Activated naive CD8-positive, alpha-beta T cell treated with anti-CD3 and anti-CD28 coated beads, Interleukin-2, amount 50 U/mL, for 16 hours (primary cell): ENCODE measurements at places on chromosomes 2 and 18.

DNA sequence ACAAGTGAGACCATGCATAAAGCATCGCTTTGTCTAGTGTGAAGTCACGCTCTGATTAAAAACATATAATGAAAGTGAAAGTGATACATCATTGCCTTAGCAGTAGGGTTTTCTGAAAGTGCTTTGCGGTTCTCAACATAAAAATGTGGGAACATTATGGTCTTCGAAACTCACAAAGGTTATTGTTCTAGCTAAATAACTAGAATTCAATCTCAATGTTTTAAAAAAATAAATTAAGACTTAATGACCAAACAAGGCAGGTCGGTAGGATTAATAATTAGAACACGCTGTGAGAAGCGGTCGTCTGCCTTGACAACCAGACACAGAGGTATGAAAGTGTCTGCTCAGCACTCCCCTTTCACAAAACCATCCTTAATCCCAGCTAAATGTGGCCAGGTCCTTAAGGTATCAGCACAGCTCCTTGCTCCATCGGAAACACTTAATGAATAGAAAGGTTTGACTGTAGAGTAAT is 42.2 kb downstream of the KLHL14 start:
- DNase-seq: no peak

GRCh38 chr2:160551259-160551658 is 57.7 kb upstream of the RBMS1 start:
- no peak for DNase-seq

DNA sequence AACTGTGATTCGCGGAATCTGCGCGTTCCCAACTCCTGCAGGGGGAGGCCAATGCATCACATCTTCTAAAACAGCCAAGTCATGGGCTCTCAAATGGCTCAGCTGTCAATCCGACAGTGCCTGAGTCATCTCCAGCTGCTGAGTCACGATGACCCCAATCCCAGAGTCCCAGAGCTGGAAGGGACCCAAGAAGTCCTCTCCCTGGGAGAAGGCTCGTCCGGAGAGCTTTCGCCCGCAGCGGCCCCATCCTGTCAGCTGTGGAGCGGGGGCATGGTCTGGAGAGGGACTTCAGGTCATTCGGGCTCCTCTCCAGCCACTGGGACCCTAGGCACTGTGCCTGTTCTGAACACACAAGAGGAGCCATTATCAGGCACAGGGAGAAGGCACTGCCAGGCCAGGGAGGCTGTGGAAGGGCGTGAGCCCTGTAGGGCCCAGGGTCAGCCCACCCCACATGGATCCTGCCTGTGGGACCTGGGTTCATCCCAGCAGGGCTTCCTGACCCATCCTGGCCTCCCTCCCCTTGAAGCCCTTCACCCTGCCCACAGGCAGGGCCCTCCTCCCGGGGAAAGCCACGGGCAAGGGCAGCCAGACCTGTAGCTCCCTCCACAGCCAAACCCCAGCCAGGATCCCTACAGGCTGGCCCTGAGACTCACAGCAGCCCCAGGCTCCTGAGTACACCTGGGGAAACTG is 47.6 kb upstream of the GPC1 start:
- no peak for DNase-seq

GRCh38 chr18:47748093-47748796 is 182.2 kb downstream of the SMAD2 start:
- DNase-seq: no peak

- no peak for DNase-seq
Observed at GRCh38 chr2:637406-637776, 39.8 kb downstream of the TMEM18 start.

DNA sequence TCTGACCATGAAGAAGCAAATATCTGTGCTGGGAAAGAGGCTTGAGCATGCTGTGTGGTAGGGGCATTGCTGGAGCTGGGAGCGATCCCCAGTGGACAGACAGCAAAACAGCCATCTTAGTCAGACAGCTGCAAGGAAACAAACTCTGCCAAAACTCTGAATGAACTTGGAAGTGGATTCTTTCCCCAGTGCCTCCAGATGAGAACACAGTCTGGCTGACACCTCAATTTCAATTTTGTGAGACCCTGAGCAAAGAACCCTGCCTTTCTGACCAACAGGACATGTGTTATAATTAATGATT is 23.2 kb upstream of the FAP start:
- DNase-seq: no peak

GRCh38 chr2:220296174-220296573 is 668.7 kb downstream of the SLC4A3 start:
- no peak for DNase-seq

- DNase-seq: no peak
Observed at GRCh38 chr2:235064976-235065375, 113.2 kb downstream of the SH3BP4 start.

- no peak for DNase-seq
Observed at GRCh38 chr2:42902939-42903709, 110.7 kb upstream of the HAAO start.

- DNase-seq: no peak
Observed at GRCh38 chr18:23226930-23227725, 91.8 kb downstream of the CABLES1 start.

DNA sequence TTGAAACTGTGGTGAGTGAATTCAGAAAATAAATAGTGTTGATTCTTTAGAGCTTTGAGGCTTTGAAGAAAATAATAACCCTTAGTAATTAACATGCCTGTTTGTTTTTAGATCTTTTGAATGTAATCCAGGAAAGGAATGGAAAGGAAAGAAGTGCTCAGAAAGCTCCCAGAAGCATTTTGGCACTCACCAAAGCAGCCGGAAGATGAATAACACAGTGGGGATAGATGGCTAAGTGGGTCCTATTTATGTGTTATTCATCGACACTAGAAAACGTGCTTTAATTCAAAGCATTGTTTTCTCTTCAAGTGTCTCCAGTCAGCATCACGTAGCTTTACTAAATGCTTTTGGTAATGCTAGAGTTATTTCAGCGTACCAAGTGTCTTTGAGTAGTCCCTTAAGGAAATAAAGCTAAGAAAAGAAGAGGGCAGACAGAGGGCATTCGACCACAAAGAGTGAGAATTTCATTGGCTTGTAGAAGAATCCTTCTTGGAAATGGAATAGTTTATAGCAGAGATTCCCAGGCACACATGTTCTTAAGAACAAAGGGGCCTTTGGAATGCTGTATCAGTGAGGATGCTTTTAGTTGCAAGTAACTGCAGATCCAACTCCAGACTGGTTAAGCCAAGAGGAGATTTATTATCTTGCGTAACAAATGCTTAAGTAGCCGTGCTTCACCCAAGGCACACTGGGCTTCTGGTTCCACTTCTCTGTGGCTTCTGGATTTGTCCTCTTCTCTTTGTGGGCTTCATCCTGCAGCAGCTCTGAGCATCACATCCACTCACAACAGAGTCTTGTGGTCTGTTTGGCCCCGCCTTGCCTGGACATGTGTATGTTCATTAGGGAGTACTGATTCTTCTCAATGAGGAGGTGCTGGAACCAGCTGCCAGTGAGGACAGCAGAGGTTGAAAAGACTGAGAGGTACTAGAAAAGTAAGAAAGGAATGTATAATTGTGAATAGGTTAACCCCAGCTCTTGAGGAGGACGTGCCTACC is 63.6 kb upstream of the LTBP1 start:
- DNase-seq: no peak

- no peak for DNase-seq
Observed at GRCh38 chr2:221484761-221485502, 87.2 kb downstream of the EPHA4 start.

DNA sequence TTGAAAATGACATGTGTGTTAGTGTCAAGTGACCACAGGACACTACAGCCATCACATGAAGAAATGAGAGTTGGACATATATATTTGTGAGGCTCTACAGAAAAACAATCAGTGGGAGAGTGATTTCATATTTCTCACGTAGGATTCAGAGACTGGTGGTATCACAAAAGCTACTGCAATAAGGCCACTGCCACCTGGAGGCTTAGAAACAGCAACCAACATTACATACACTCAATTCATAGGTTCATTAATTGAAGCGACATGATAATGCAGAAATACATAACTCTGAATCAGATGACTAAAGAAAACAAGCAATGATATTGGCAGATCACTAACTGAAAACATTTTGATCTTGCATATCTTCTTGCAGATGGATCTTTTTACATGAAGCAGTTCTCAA is 248.1 kb upstream of the KLHL14 start:
- DNase-seq: no peak

DNA sequence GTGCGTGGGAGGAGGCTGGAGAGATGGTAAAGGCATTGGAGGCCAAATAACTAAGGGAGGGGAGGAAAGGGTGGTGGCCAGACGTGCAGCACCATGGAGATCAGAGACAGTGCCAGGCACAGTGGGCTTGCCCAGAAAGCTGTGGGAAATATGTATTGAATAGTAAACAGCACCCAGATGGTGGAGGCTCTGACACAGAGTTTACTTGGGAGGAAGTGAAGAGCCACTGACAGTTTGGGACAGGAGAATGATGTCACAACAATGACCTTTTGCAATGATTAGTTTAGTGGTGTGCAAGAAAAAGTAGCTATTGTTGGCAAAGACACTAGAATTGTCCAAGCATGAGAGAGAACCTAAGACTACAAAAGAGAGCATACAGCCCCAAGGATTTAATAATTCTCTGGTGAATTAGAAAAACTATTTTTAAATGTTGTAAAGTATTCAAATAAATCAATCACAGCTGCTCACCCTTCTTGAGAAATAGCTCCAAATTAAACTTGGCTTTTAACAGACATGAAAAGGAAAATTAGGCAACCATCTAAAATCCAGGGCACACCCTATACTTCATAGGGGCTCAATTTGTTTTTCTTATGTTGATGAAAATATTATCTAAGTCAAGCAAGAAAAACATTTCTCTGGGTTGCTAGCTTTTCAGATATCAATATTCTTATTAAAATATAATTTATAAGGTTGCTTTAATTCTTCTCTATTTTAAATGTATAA is 458.7 kb upstream of the HNRNPA3 start:
- no peak for DNase-seq

DNA sequence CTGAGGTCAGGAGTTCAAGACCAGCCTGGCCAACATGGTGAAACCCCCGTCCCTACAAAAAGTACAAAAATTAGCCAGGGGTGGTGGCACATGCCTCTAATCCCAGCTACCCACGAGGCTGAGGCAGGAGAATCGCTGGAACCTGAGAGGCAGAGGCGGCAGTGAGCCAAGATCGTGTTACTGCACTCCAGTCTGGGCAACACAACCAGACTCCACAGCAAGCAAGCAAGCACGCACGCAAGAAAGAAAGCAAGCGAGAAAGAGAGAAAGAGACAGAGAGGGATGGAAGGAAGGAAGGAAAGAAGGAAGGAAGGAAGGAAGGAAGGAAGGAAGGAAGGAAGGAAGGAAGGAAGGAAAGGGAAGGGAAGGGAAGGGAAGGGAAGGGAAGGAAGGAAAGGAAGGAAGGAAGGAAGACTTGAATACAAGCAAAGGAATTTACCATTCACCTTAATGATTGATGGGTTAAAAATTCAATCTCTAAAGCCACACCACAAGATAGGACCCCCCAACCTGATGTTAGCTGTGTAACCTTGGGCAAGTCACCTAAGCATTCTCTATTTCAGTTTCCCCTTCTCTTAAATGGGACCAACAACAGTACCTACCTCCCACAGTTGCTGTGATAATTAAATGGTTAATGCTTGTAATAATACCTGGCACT is 181.7 kb downstream of the ATAD2B start:
- no peak for DNase-seq

DNA sequence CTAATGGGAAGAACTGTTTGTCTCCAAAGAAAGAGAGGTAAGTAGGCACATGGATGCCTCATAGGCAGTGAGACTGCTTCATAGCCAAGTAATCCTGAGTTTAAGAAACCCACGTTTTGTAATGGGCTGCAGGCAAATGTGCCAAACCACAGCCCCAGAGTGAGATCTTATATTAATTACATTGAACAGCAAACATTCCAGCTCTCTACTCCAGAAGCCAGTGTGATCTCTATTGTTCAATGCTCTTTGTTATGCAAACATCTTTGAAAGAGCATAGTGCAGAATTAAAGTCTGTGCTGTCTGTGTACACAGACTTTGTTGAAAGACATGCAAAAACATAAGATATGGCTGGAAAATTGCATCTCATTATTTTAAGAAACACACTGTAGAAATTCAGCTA is 720.8 kb upstream of the REG3G start:
- DNase-seq: no peak
